ENCODE measurements at places on chromosomes 6 and 20.

DNA sequence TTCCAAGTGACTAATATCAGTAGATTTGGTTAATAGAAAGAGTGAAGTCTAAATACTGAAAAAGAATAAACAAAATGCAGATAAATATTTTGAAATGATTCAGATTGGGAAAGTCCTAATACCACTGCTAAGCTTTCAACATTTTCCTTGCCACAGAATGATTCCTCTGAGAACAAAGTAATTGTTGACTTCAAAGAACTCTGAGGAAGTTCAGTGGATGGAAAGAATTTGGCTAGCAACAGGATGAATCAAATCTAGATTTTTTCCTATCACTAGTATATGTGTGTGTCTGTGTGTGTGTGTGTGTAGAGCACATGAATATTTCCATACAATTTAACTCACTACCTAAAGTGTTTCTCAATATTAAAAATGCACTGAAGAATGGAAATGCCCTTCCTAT, 107.9 kb upstream of the PREP start:
- no peak for DNase-seq

- DNase-seq = no peak
Observed at GRCh38 chr6:110421749-110422443, 6.5 kb upstream of the DDO start.

DNA sequence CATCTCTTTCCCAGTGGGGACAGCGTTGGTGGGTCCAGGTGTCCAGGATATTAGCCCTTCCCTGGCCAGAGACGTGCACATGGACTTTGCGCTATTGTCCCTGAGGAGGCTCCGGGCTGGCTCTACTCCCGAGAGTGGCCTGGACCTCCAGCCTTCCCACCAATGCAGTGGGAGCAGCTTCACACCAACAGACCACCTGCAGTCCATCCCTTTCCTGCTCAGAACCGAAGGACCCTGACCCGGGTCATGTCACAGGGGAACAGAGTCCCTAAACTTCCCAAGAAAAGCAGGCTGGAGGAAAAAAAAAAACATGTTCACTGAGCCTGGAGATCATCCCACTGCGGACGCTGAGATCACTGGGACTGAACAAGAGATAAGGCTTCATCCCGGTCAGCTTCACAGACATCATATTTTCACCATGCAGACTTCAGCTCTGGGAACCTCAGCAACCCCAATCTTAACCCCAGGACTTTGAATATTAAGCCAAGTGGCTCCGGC, 18.3 kb downstream of the ZMYND8 start:
- no peak for DNase-seq

DNA sequence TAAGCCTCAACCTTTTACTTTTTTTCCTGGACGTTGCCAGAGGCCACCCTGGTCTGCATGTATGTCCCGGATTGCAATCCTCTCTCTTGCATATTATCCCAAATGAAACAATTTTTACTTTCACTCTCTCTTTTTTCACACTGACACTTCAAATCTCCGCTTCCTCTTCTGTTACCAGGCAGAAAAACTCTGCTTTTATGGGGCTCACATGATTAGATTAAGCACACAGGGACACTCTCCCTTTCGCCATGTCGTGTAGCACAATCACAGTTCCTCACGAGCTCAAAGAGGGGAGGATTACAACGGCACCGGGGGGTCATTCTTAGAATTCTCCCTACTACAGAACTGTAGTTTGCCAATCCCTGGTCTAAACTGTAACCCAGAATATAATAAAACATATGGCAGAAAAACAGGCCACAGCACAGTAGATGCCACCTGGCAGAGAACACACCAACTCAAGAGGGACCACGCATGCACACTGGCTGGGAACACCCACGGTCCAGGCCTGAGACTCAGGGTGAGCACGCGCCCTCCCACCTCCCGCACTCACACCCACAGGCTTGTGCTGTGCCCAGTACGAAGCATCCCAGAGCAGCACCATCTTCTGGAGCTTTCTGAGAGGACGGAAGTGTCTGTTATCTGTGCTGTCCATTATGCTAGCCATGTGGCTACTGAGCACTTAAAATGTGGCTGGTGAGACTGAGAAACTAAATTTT, 288.7 kb downstream of the KIF16B start:
- no peak for DNase-seq

GRCh38 chr6:158847786-158848185, 28.6 kb upstream of the EZR start:
- no peak for DNase-seq

- no peak for DNase-seq
Observed at GRCh38 chr20:52410182-52410647, 218.6 kb upstream of the ZFP64 start.

Data from smooth muscle cell of the brain vasculature (primary cell).